NCI-H1417 treated with DMSO at 0.1 percent for 48 hours (cell line): ENCODE measurements at places on chromosomes 2 and 18.

DNA sequence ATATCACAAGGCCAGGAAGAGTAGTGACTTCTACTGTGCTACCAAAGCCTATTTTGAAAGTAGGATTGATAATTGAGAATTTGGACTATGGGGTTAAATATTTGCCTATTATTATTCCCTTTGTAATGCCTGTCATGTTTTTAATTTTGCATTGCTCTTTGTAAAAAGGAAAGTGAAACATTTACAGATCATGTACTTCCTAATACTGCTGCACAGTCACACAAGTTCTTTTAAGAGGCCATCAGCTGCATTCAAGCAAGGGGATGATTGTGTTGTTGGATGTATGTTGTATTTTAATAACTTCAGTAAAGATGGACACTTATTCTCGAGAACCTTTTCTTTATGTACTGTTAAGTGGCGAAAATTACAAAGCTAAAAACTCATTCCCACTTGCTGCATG, 70.1 kb downstream of the PLEKHA3 start:
- DNase-seq, result no peak

- DNase-seq, result no peak
These were observed 94.7 kb downstream of the ANKRD44 start for GRCh38 chr2:197215748-197216360.

GRCh38 chr2:113175042-113175628, 1.4 kb downstream of the PSD4 start:
- DNase-seq, result no peak

- DNase-seq, result no peak
These were observed 227.5 kb downstream of the GULP1 start for GRCh38 chr2:188519136-188519535.

DNA sequence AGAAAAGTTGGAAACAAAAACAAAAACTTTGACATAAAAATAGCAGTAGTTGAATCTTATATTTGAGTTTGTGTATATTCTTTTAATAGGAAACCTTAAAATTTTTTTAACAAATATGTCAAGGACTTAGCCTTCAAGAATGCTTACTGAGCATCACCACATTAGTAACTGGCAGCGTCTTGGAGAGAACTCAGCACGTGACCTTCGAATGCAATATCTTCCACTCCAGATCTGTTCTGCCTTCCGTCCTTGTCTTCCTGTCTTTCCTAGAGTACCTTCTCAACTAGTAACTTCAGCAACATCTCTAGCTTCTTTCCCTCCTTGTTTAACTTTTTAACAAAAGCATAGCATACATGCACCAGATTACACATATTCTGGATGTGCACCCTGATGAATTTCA, 972 bp downstream of the RSAD2 start:
- DNase-seq, result no peak

GRCh38 chr2:24806661-24807036, 13.4 kb downstream of the CENPO start:
- DNase-seq, result no peak
